D341Med (cell line): ENCODE measurements at places on chromosomes 5 and 9.
A peak's percentile ranks its signal among the peaks of the same experiment; 100 is the strongest.

- DNase-seq: no peak
These were observed 12.0 kb upstream of the SLC34A1 start for GRCh38 chr5:177372034-177372896.

DNA sequence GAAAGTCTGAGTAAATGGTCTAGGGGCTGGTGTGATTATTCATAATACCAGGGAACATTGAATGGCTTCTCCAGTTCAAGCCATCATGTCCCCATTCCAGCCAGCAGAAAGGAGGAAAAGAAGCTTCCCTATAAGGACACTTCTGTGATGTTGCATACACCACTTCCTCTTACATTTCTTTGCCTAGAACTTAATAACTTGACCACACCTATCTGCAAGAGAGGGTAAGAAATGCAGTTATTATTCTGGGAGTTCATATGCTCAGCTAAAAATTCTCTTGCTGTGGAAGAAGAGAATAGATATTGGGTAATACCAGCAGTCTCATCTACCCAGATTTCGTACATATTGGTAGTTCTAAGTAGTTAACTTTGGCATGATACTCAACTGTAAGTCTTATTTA, 166.1 kb downstream of the SLC28A3 start:
- no peak for DNase-seq

DNA sequence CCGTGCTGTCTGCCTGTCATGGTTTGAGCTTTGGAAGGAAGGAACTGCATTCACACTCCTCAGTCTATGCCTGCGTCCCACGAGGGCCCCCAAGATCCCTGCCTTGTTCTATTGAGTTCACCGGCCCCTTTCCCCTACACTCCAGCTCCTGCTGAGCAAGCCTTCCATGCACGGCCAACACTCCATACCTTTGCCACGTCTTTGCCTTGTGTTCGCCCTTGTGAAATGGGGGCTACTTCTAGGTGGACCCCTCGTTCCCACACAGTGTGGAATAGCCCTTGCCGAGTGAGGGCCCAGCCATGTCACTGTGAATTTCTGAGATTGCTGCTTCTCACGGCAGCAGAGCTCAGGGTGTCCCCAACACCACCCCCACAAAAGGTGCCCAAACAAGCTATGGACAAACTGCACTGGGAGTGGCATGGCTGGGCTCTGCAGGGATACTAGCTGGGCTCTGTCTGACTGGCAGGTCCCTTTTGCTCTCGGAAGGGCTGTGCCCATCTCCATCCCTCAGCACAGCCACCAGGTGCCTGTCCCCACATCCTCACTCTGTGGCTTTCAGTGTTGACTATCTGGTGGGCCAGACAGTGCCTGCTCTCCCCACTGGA, 67.9 kb upstream of the ADAMTS2 start:
- peak; percentile 20 for DNase-seq

- DNase-seq: no peak
These were observed 396.5 kb upstream of the RPS23 start for GRCh38 chr5:82674671-82675070.

DNA sequence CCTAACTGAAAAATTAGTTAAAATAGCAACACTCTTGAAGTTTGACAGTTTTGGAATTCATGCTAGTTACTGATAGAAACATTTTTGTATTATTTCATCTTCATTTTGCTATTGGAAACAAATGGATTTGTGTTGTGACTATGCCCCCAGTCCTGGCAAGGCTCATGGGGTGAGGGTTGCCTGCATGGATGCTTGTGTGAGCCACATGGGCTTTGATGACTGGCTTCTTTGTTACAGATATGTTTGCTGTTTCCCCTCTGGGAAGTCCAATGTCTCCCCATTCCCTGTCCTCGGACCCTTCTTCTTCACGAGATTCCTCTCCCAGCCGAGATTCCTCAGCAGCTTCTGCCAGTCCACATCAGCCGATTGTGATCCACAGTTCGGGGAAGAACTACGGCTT, 44.2 kb downstream of the CD180 start:
- no peak for DNase-seq

DNA sequence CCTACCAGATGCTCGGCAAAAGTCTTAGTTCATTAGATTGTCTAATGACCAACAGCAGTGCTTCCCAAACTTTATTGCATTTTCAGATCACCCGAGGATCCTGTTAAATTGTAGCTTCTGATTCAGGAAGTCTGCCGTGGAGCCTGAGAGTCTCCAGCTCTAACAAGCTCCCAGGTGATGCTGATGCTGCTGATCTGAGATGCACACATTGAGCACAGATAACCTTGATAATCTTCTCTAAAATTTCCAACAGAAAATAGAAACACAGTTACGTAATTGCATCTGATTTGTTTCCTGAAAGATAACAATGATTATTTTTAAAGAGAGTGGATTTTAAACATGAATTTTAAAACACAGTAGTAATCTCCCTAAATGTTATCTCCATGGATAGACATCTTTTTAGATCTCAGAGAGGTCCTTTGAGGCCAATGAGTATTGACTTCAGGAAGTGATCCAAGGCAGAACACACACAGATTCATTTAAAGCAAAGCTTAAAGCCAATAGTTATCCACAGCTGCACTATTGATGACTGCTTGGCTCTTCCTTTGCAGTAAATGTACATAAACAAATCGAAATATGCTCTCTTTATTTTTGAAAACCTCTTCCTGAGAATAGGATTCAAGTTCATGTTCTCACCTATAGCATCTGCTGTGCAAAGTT, 122.8 kb upstream of the TNPO1 start:
- DNase-seq: no peak
